ENCODE measurements at places on chromosomes 13 and 19. TPM values are rescaled to one million over a fixed set of nuclear protein-coding genes. Genes with fewer than 3 reads are reported as not detected.

DNA sequence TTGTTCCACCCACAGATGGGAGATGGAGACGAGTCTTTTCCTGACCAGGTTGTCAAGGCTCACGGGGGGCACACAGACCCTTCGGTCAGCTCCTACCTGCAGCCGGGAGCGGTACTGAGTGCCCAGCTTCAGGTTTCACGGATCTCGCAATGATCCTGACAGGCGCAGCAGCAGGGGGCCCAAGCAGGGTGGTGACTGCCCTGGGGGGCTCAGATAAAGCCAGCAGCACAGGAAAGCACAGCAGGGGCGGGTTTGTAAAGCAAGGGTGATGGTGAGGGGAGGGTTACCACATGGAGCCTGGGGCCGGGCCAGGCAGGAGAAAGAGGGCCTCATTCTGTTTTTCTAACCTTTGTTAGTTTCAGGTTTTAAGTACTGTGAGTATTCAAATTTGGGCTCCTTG, 41.7 kb upstream of the ATP11A start:
- no peak for DNase-seq

DNA sequence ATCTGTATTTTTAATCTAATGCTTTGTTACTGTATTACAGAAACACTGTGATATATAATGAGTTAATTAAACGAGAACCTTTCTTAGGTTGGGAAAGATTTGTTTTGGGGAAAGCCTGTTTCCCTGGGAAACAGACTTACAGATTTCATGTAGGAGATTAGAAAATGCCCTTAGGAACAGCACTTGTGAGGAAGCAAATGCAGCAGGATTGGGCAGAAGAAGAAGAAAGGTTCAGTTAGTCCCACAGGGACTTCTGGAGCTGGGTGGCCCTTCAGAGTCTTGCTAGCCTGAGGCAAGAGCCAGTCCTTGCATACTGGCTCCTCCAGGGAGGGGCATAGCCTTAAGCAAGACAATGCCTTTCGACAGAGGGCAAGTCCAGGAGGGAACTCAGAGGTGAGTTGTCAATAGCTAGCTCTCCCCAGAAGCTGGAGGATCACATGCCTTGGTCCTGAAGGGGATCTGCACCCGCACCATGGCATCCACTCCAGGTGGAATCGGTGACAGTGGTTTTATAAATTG, 36.8 kb downstream of the N4BP2L1 start:
- DNase-seq = no peak

DNA sequence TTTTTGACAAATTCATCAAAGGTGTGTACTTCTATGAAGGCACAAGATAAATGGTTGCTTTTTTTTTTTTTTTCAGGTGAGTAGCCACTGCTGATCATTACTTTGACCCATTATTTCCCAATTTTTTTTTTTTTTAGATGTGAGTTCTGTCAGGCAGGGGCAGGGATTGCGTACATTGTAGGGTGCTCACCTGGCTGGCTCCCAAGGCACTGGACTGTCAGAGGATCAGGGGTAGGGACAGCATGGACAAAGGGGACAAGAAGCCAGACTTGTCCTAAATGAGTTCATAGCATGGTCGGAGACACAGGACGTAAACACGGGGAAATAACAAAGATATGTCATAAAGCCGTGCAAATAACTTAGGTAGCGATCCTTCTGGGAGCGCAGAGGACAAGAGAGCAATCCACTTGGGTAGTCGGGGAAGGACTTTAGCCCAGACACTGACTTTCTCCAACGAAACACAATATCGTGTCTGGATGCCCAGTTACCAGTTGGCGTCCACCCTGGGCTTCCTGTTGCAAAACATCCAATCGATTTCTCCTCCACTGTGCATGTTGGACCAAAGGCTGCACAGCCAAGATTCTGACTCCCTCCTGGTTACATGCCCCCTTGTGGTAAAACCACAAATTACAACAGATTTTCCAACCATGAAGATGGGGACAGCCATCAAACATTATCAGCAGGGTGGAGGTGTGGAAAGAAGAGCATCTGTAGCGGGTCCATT, 27.5 kb upstream of the KATNAL1 start:
- peak; percentile 66 for DNase-seq

DNA sequence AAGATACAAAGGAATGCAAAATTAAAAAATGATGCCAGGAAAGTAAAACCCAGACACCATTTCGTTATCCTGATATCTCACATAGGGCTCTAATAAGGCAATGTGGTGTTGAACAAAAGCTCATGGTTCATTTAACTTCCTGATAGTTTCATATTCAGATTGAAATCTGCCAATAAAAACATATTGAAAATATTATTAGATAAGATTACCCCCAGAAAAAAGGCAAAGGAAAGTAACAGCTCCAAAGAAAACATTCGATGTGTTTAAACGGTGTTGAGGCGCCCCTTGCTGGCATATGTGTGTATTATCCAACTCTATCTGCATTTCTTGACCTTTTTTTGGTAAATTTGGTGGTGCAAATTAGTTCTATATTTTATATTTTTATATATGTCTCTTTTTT, 75.9 kb downstream of the ESD start:
- no peak for DNase-seq

GRCh38 chr19:6249296-6249695, 30.5 kb downstream of the MLLT1 start:
- DNase-seq = no peak

DNA sequence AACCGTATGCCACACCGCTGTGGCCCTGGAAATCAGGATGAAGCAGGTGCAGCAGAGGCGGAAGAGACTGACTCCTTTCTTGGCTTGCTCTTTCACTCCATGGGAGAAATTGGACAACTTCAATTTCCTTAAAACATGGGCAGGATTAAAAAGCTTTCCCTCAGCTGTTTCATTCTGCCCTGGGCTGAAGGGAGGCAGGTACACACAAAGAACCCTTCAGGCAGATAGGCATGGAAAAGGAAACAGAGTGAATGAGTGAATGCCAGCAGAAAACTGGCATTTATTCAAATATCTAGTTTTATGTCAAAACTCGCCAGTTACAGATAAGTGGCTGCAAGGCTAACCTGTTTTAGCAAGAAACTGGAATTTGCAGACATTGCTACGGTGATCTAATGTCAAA, 71.0 kb upstream of the SLC15A1 start:
- DNase-seq = no peak

DNA sequence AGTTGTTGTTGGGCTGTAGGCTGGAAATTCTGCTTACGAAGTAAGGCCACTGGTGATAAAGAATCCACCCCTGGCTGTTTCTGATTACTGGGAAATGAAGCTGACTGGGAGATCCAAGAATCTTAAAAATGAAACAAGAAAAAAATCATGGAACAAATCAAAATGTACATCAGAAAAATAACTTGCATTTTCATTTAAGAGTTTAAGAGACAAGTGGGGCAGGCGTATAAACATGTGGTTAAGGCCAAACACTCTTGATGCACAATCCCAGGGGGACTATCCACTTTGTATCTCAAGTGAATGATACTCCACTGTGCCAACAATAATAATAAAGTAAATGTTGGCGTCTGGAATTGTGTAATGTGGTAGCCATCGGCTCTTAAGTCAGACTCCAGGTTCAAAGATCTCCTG, 24.6 kb downstream of the ZMYM5 start:
- DNase-seq = no peak

- no peak for DNase-seq
Observed at GRCh38 chr13:67070306-67070705, 159.8 kb downstream of the PCDH9 start.

GRCh38 chr19:7933411-7933810, 7.5 kb upstream of the CTXN1 start:
- DNase-seq = no peak

GRCh38 chr13:113076681-113077401, 28.8 kb upstream of the F7 start:
- DNase-seq = peak; percentile 13

The KLK7 gene
- total RNA-seq = not detected

The SMIM24 gene
- total RNA-seq = 6.6 TPM

The FCER2 gene
- total RNA-seq = not detected

The RFPL4A gene
- 0.34 TPM for total RNA-seq

The SPTBN4 gene
- 0.98 TPM for total RNA-seq
